Cerebellar cortex (tissue), 1 donor: ENCODE measurements at places on chromosomes 2 and 18.

DNA sequence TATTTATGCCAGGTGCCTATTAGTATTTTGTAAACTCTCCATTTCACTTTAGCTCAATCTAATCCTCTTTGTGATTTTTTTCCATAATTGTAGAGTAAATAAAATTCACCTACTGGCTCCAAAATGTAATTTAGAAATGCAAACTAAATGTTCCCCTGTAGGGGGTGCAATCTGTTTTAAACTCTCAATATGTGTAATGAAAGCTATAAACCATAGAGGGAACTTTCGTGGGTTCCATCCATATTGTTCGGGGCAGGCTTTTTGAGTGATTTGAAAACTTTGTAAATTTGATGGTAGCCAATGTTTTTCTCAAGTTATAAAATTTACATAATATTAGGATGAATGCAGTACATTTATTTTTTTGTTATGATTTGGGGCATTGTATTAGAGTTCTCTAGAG, 49.4 kb downstream of the TSPYL6 start:
- DNase-seq: peak; percentile 22

- no peak for DNase-seq
Observed at GRCh38 chr18:12911025-12911928, 27.2 kb upstream of the PTPN2 start.

DNA sequence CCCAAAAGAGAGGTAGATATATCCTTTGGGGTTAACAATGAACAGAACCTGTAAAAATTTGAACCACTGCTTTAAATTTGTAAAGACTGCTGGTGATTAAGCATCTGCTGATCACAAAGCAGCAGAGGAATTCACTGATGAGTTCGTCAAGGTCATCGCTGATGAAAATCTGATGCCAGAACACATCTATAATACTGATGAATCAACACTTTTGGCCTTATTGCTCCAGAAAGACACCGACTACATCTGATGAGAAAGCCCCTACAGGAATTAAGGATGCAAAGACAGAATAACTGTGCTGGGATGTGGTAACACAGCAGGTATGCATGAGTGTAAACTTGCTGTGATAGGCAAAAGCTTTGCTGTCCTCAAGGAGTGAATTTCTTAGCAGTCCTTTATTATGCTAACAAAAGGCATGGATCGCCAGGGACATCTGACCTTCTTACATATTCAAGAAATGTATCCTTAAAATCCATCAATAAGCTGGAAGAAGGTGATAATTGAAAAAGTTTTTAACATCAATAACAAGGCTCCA, 30.5 kb upstream of the SGPP2 start:
- no peak for DNase-seq

DNA sequence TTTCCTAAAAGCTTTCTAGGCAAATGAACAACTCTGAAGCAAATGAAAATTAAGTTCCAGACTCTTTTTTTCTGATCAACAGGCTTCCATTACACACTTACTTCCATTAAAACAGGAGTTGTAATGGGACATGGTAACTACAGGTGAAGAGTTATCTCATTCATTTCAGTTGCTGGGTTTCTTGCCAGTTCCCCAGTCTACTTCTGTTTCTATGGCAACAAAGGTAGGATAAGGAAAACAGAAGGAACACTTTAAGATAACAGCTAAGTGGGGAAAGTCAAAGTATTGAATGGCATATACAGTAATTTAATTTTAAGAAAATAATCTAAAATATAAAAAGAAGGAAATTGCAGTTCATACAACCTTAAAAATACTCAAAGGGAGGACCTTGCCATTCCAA, 25.1 kb downstream of the BAZ2B start:
- no peak for DNase-seq

DNA sequence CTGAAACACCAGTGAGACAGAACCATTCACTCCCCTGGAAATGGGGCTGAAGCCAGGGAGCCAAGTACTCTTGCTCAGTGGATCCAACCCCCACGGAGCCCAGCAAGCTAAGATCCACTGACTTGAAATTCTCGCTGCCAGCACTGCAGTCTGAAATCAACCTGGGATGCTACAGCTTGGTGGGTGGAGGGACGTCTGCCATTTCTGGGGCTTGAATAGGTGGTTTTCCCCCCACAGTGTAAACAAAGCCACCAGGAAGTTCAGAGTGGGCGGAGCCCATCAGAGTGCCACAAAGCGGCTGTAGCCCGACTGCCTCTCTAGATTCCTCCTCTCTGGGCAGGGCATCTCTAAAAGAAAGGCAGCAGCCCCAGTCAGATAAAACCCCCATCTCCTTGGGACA, 292.8 kb downstream of the LNPK start:
- DNase-seq: no peak

GRCh38 chr2:149679286-149679685, 91.7 kb upstream of the MMADHC start:
- no peak for DNase-seq

- no peak for DNase-seq
Observed at GRCh38 chr18:25310045-25310444, 41.9 kb downstream of the ZNF521 start.

DNA sequence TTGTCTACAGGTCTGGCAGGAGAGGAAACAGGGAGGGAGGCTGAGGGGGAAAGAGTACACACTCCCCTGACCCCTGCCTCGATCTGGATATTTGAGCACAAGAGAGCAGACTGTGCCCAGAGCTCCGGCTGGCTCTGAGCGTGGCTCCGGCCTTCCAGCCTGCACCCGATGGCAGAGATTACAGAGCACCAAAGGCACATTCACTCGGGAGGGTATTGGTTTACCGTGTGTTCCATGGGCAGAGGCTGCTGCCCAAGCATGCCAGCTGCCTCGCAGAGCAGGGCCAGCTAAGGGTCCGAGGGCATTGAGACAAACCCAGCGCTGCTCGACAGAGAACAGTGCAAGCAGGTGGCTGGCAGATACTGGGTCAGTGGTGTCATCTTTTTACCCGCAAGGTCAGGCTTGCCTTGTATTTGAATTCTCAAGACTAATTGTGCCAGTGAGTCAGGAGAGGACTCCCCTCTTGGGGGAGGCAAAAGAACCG, 132.2 kb downstream of the TNS1 start:
- no peak for DNase-seq

GRCh38 chr2:180520921-180521581, 459.4 kb upstream of the UBE2E3 start:
- DNase-seq: no peak

DNA sequence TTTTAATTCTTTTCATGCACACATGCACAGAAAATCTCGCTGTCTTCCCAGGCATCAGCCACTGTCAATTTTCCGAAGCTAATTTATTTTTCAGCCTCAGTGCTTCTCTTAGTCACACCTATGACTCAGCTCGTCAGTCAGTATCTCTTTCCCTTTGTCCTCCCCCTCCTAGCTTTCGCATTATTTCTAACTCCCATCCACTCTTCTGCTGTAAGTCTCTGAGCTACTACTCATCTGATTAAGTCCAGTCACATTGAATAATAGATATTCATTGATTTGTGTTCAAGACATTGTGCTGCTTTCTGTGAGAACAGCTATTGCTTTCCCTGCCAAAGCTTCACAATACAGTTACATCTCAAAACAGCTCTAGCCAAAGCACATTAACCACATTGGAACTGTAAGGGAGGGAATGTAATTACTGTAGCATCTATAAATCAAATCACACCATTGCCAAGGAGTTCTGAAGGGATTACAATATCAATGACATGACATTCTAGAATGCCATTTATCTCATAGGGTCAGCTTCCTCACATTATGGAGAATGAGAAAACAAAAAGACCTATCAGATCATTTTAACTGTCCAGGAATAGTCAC, 89.4 kb downstream of the SCN3A start:
- DNase-seq: no peak

GRCh38 chr2:70202236-70202806, 11.5 kb upstream of the C2orf42 start:
- DNase-seq: peak; percentile 26

DNA sequence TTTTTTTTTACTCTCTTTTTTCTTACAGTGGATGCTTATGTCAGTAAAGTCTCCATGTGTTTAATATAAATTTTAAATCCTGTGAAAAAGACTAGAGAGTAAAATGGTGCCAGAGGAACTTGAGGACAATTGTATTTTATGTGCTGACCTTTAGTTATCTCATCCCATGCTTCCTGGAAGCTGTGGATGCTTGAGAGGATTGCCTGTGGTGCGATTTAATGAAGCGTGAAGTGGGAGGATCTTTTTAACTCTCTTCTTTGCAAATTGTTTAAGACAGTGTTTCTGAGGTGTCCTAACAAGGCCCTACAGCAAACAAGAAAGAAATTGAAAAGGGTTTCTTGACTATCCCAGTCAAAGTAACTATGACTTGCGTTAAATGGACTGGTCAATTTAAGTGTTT, 84.2 kb downstream of the DTNA start:
- no peak for DNase-seq

DNA sequence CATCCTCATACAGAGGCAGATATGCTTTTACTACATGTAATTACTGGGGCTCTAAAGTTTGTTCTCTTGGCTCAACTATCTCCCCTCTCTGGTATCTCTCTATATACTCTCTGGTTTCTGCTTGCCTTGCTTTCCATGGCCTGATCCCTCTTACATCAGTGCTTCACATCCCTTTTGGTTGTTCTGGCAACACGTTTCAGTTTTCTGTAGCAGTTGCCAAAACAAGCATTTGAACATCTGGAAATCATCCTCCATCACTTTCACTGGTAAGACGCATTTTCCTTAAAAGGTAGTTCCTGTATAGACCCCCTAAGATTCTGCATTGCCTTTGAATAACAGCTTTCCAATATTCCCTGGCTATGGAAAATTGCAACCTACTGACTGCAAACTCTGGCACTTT, 25.9 kb downstream of the COL5A2 start:
- DNase-seq: no peak

GRCh38 chr2:19947184-19947940, 42.5 kb downstream of the WDR35 start:
- no peak for DNase-seq

GRCh38 chr18:46431522-46432171, 225.4 kb downstream of the LOXHD1 start:
- peak; percentile 59 for DNase-seq

DNA sequence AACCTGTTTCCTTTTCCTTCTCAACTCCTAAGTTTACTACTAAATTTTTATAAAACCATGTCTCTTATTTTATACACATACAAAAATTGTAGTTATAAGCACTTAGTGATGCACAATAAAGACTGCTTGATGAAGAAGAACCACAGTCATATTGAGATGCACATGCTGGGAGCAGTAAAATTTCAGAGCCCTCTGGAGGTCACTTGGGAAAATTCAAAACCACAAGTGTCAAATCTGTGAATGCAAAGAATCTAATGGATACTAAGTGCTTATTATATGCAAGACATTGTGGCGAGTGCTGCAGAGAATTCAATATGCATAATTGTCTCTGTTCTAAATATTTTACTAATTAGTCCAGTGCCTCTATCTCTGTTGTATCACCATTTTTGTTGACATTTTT, 180.5 kb downstream of the VWC2L start:
- no peak for DNase-seq

DNA sequence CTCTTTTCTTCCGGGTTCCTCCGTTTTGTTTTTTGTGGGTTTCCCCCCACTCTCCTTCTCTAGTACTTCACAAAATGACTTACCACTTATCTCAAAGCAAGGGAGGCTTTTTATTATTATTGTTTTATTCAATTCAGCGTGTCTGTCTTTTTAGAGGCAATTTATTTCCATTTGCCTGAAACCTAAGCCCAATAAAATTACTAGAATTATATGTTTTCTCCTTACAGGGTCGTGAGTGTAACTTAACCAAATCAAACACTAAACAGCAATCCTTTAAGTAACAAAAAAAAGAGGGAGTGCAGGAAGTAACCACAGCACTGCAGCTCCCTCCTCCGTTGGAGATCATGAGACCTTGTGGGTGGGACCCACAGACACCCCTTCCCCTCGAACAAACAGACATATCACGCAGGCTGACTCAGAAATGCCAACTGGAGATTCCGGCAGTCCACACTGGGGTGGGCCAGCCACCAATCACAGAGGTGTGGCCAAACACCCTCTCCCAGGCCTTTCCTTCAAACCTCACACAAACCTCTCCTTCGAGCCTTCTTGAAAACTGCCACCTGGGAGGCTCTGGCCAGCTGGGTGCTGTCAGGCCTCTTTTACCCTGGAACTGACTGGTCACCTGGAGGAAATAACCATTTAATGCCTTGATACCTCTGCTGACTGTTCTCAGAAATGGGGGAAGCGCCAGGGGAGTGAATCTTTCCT, 207.1 kb upstream of the SMAD2 start:
- DNase-seq: no peak

DNA sequence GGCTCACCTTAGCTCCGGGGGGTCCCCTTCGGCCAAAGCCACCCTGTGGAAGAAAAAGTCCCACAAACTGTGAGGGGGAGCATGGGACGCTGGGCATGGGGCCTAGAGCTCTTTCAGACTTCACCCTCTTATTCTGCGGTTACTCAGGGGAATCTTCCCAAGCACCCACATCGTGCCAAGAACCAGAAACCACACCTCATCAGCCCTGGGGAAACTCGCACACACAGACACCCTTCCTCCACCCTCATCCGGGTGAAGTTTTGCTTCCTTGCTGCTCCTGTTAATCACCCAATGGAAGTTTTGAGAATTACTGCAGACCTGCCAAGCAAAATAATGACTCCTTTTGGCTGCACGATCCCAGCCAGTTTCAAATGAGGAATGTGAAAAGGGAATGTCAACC, 59.1 kb downstream of the COL6A3 start:
- no peak for DNase-seq

DNA sequence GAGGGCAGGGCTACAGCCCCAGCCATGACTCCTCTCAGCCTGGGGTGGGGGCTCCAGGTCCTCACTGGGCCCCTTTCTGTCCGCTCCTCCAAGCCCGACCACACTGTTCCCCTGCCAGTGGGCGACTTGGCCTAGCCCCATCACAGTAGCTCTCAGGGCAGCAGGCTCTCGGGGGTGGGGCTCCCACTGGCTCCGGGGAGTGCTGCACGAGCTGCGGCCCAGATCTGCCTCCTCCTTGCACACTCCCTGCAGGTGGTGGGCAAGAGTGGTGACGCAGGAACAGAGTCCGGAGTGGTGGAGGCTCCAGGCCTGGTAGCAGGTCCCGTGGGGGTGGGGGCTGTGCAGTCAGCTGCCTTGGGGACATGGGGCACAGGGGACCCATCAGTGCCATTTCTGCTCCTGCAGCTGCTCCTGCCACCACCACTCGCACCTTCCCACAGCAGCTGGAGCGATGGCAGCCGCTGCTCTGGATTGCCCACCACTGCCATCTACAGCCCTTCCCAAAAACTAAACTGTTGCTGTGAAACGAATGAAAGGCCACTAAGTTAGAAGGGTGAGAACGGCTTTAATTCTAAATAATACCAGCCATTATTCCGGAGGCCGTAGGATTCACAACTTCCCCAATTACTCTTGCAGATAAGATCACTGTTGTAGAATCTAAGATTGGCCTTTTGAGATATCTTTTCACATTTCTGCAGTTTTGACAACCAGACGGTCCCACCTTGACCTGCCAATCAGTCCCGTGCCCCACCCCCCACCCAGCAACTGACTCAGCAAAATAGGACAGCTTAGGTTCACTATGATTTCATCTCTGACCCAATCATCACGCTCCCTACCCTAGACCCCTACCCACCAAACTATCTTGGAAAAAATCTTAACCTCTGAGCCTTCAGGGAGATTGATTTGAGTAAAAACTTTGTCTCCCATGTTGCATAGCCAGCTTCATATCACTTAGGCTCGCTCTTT, 530.2 kb downstream of the DCC start:
- DNase-seq: no peak

GRCh38 chr18:49855711-49856415, 42.5 kb upstream of the ACAA2 start:
- no peak for DNase-seq

GRCh38 chr2:238484522-238485452, 58.1 kb downstream of the ASB1 start:
- no peak for DNase-seq

GRCh38 chr18:8719192-8719591, 13.8 kb downstream of the MTCL1 start:
- peak; percentile 29 for DNase-seq
